ENCODE measurements at places on chromosomes 3 and 15.

DNA sequence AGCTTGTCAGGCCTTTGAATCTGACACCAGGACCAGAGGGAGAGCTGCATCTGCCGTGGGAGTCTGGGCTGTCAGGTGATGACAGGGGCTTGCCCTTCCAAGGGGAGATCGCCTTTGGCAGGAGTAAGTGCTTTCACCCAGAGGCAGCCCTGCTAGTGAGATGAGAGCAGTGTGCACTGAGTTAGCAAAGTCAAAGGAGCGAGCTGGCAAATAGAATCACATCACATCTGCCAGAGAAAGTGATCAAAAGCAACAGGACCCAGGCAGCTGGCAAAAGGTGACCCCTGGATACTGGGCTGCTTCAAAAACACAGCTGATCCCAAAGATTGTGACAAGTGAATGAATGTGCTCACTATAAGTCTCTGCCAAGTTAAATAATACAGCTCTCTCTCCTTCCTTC lies 36.1 kb upstream of the PYDC2 start:
- no peak for DNase-seq

DNA sequence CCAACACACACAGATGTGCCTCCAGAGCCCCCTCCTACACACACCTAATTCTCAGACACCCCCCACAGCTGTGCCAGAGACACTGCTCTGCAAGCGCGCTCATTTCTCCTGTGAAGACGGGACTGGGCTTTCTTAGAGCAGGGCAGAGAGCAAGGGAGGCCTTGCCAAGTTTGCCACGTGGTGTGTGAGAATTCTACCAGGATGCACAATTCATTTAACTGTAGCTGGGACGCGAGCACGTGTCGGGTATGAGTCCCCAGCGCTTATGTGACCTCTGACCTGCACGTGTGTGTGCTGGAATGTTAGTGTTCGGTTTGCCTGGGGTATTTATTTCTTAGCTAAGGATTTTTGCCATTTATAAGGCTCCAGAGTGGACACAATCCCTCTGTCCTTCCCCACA lies 37.0 kb downstream of the FEM1B start:
- DNase-seq = peak; percentile 13

GRCh38 chr3:161600173-161600572 lies 103.6 kb downstream of the OTOL1 start:
- DNase-seq = no peak

DNA sequence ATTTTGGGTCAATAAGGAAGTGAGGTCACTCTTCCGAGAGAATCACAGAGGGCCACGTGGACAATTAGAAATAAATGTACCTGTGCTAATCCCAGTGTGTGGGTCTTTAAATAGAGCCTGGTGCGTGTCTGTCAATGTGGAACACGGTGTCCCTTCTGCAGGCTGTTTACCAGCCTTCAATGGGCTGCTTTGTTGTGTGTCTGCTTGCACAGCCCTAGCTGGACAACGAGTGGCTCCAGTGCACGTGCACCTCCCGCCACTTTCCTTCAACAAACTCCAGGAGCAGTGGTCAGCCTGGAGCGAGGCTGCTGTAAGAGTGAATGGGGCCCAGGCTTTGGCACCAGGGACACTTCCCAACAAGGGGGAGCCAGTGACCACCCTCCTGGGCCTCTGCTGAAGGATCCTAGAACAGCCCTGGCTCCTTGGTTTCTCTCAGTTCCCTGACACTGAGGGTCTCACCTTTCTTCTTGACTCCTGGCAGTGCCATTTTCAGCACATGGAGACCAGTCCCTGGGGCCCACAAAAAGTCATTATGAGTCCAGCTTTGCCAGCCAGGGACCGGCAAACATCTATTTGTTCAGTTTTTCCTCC lies 76.1 kb downstream of the ISG20 start:
- no peak for DNase-seq

DNA sequence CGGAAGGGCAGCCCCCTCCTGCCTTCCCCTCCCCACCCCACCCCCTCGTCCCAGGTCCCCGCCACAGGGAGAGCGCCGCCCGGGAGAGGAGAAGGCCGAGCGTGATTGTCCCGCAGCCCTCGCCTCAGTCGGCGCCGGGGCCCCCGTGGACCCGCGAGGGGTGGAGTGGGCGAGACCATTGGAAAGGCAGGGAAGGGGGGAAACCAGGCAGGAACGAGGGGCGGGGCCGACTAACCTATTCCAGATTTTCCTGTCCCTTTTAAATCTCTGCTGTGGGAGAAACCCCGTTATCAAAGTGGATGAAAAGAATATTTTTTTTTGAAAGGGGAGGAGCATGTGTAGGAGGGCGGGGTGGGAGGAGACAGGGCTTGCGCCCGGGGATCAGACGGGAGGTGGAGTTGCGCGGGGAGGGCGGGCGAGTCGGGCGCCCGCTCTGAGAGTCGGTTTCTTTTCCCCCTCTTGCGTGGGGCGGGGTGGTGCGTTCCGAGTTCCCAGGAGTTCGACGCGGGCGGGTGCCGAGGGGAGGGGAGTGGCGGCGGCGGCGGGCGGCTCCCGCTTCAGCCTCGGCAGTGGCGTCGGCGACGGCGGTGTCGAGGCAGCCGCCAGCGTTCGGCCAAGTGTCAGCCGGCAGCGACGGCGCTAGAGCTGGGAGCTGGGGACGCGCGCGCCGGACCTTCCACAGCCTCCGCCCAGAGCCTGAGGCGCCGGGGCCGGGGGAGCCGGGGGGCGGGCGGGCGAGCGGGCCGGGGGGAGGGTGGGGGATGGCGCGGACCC lies at the start of gene NECTIN3:
Gene NECTIN3 (plus strand): TSS at position 560 of the 774 bp plus-strand sequence. CDS start 202 bp downstream, at position 762.
- peak; percentile 90 for DNase-seq

DNA sequence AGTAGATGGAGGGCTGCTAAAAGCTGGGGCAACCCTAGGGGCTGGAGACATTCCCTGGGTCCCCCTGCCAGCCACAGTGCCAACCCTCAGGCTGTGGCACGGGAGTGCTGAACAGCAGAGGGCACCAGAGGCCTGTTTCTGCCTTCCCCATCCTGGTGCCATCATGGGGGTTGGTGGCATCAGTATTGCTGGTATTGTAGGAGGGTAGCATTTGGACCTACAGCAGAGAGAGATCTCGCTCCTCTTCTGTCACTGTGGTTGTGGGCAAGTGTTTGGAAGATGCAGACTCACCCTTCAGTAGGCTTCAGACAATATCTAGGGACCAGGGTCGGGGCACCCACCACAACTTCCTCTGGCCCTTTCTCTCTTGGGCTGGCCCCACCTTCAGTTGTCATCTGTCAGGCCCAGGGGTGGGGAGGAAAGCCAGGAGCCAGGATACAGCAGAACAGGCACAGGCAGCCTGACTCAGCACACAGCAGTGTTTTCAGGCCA lies 123.5 kb downstream of the RPLP1 start:
- DNase-seq = peak; percentile 51

GRCh38 chr15:59994888-59995557 lies 9.1 kb upstream of the FOXB1 start:
- DNase-seq = peak; percentile 75

DNA sequence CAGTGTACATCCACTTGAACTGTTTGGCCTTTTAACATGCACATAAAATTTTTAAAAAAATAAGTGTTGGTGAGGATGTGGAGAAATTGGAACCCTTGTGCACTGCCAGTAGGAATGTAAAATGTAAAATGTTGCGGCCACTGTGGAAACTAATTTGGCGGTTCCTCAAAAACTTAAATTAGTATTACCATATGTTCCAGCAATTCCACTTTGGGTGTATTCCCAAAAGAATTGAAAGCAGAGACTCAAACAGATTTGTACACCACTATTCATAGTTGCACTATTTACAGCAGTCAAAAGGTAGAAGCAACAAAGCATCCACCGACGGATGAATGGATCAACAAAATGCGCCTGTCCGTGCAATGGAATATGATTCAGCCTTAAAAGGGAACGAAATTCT lies 55.2 kb upstream of the SEC61A1 start:
- no peak for DNase-seq

DNA sequence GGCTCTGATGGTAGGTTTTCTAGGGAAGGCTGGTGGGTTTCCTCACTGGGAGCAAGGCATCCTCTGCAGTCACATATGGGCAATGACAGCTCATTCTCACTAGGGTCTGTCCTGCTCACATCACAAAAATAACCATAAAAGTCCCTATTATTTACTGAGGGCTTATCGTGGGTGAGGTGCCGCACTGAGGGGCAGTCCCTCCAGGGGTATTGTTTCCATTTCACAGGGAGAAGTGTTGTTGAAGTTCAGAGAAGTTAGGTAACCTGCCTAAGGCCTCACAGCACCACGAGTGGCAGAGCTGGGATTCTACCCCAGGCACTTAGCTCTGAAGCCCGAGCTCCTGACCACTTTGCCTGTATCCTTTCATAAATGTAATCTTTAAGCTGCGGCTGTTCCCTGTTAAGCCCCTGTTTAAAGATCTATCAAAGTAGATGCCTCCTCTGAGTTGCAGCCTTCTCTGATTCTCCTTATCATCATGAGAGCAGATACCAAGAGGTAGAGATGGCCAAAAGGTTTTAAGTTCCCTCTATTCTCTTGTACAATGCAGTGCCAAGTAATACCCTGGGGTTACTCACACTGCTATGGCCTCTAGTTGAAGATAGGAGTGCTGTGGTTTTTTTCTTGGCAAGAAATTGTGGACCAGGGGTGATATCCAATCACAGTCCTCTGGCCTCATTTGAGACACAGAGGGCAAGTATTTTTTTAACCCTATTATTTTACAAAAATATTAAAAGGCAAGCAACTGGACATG lies 107.0 kb downstream of the RPLP1 start:
- DNase-seq = no peak

GRCh38 chr3:11717768-11718636 lies 74.3 kb upstream of the VGLL4 start:
- DNase-seq = no peak

DNA sequence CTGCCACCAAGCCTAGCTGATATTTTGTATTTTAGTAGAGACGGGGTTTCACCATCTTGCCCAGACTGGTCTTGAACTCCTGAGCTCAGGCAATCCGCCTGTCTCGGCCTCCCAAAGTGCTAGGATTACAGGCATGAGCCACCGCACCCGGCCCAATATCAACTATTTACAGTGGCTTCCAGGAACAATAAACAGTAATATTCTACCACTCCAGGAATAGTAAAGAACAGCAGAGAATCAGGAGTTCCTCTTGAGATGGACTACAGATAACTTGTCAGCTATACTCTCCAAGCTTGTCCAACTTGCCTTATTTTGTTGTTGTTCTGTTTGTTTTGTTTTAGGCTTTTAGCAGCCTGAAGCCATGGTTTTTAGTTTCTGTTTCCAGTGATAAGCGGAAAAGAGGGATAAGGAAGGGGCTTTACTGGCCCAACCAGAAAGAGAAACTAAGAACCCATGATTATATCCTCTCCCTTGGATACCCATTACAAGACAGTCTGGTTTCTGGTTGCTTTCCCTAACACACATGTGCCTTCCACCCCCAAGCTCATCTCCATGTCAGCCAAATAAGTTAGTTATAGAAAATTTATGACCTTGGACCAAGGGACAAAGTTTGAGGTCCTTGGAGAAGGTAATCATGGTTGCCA lies 36.7 kb downstream of the ARHGEF3 start:
- no peak for DNase-seq

- no peak for DNase-seq
Measured at GRCh38 chr15:72239652-72240051, 8.7 kb upstream of the PKM start.

DNA sequence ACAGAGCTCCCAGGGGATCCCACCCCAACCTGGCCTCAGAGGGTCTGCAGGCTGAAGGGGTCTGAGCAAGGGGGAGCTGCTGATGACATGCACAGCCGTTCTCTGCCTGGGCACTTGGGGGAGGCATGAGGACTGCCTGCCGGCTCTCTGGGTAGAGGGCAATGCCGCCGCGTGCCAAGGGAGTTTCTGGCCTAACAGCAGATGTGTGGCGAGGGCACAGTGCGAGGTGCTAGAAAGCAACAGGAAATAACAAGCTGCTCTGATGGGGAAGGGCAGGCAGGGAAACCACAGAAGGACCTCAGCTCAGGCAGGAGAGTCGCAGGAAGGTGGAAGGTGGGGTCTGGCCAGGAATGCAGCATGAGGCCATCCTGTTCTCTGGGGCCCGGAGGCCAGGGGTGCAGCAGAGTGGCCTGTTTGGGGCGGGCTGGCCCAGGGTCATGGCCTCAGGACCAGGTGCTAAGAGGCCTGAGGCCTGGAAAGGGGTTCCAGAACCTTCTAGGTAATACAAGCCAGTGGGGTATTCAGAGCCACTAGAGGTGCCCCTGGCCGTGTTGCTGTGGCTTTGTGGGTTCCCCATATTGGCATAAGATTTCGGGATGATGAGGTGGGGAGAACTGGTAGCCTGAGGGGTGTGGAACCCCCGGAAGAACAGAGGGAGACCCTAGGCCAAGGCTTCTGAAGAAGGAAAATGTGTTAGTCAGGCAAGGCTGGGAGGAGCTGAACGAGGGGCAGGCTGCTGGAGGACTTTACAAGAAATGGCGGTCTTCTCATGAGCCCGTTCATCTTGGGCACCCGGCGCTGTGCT lies 41.2 kb downstream of the RGMA start:
- DNase-seq = no peak

DNA sequence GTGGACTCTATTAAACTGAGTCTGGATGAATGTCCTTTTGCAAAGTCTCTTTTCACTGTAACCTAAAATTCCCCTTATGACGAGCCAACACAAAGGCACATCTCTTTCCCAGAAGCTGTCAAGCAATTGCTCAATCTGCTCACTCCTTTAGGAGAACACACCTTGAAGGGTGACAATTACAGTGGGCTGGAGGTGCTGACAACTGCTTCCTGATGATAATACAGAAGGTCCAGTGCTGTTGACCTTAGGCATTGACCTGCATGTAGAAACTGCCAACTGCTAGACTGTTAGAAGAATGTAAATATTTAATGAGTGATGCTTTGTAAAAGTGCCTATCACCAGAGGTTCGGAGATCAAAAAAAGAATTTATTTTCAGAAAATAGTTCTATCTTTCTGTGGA lies 757.7 kb downstream of the GRM7 start:
- DNase-seq = no peak

- DNase-seq = no peak
Measured at GRCh38 chr3:152327203-152327602, 58.5 kb downstream of the MBNL1 start.

DNA sequence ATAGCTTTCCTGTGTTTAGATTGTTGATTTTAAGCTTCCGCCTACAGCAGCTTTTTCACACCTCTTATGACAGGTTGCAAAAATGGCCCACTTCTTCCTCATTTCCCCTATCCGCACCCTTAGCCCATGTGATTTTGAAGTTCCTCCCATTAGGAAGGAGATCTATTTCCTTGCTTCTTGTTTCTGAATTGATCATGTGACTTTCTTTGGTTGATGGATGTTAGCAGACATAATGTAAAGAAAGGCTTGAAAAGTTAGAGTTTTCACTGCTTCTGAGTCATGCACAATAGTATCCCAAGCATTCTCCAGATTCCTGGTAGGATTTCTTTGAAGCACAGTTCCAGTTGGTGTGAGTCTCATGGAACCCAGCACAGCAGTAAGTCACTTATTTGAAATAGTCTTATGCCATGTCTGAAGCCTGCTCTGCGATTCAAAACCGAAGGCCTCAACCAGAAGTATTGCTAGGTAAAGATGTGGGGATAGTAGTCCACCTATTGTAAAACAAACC lies 76.6 kb downstream of the EDEM1 start:
- DNase-seq = no peak

- no peak for DNase-seq
Measured at GRCh38 chr3:45980229-45980813, 15.3 kb downstream of the FYCO1 start.

- no peak for DNase-seq
Measured at GRCh38 chr3:9214185-9214584, 35.3 kb downstream of the SRGAP3 start.

Data from H9 (cell line).